ENCODE measurements at places on chromosomes 12 and 14.

GRCh38 chr14:28656704-28657255, 109.8 kb upstream of the FOXG1 start:
- no peak for DNase-seq

GRCh38 chr12:100128512-100128908, 14.2 kb downstream of the BLTP3B start:
- peak; percentile 51 for DNase-seq

GRCh38 chr14:63614679-63615363, 26.9 kb downstream of the WDR89 start:
- no peak for DNase-seq

- no peak for DNase-seq
These were observed 395 bp upstream of the GNB3 start for GRCh38 chr12:6840330-6840729.

DNA sequence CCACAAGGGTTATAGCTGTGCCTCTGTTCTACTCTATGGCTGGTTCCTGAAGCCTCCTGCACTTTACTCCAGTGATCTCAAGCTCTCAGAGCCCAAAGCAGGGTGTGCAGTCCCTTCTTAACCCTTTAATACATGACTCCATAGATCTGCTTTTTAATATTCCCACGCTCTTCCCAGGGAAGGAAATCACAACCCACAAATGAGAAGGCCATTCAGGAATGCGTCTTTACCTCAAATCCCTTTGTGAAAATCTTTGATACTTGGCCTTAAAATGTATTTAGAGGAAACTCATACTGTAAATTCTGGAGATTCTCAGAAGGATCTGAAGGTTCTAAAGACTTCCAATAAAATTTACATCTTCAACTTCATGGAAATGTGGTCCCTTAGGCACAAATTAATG, 17.0 kb downstream of the NID2 start:
- no peak for DNase-seq

GRCh38 chr14:100271247-100271939, 32.4 kb downstream of the YY1 start:
- DNase-seq, result no peak

DNA sequence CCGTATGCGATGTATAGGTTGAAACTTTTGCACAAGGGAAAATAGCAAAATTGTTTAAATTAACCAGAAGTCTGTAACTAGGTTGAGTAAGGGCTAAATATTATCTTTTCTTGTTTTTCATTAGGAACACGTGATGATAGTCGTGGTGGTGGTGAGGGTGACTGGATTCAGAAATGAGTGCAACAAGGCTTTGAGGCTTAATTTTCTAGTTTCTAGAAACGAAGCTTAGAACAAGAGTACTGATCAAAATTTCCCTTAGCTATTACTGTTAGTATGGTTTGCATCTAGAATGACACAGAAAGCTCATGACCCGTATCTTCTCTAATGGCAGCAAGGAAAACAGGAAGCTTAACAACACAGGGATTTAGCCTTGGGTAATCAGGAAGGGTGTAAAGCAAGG, 7.0 kb downstream of the SLIRP start:
- DNase-seq, result no peak

DNA sequence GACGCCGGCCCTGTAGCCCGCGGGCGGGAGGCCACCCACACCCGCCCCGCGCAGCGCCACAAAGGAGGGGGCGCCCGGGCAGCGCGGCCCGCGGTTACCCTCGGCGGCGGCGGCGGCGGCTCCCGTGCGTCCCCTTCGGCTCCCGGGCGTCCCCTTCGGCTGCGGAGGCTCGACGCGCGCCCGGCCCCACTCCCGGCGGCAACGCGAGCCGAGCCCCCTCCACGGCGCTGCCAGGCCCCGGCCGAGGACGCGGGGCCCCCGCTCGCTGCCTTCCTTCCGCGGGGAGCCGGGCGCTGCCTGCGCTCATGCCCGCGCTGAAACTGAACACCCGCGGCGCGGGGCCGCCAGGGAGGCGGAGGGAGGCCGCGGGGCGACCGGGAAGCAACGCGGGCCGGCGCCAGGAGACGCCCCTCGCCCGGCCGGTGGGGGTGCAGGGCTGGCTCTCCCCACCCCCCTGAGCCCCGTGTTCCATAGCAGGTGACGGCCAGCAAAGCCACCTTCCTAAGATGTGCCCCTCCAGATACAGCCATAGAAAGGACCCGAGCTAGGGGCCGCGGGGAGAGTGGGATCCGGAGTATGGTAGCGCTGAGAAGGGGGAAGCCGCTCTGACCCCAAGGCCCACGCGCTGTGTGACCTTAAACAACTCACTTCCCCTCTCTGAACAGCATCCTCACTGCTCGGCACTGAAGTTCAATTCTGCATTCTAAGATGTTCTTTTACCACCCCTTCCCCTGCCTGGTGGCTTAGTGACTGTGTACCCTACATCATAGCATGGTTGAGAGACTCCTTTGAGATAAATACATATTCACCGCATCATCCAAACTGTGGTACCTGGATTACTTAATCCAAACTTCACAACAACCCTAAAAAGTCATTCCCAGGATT, 42.8 kb downstream of the KDM2B start:
- no peak for DNase-seq

DNA sequence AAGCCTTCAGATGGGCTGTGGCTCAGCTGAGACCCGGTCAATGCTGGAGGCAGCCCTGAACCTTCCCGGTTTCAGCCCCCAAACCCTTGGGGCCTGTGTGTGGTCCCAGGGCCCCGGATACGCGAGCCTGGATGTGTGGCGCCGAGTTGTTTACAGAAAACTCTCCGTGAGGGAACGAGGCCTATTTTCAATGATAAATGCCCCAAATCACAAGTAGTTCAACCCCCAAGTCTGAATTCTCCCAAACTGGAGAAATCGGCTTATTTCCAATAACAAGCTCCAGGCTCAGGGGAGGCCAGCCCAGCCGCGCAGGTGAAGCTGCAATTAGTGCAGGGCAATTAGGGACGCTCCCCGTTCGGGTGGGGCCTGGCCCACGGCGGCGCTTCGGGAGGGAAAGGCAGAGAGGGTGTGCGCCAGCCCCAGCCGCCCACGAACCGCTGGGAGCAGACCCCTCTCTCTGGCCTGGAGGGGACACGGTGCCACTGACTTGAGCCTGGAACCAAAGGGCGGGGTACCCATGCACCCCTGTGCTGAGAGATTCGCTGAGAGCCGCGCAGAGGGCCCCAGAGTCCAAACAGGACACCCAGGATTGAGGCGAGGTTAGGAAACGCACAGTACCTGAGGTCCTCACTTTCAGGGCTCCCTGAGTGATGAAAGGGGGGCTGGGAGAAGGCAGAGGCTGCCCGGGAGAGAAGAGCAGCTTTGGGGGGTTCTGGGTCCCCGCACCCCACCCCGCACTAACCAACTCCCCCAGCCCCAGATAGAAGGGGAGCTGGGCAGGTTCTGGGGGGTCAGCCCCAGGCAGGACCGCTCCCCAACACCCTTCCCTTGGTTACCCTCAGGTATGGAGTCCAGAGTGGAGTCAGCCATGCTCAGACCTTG, 14.2 kb upstream of the ANKRD9 start:
- no peak for DNase-seq

- DNase-seq, result peak; percentile 39
These were observed 30.3 kb downstream of the NFKBIA start for GRCh38 chr14:35374263-35374712.

DNA sequence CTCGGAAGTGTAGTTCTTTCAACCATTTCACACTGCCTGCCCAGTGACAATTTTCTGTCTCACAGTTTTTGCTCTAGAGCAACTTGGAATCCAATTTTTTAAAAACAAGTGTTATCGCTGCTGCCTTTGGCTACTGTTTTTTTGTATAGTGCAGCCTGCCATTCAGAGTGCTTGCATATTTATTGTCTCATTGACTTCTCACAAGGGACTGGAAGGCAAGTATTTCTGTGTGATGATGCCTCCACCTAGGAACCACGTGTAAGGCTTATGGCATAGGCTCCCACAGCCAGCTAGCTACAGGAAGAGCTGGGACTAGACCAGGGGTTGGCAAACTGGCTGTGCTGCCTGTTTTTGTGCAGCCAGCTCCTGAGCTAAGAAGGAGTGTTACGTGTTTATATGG, 903 bp downstream of the PARPBP start:
- no peak for DNase-seq

DNA sequence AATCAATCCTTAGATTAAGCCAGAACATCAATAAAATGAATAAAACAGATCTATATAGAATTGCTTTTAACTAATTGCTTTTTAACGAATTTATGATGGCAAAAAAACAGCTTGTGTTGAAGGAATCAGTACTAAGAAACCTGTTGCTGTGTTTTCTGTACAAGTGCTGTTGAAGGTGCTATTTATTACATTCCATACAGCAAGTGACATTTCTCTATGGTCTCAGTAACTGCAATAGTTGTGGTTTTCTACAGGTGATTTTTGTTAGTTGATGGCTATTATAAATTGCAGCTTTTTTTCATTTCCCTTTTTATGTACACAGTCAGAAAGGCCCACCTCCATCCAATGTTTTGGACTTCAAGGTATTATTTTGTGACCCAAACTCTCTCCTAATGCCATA, 56.6 kb downstream of the SLC2A13 start:
- no peak for DNase-seq

- no peak for DNase-seq
These were observed 57.9 kb downstream of the SLCO1A2 start for GRCh38 chr12:21276826-21277225.

DNA sequence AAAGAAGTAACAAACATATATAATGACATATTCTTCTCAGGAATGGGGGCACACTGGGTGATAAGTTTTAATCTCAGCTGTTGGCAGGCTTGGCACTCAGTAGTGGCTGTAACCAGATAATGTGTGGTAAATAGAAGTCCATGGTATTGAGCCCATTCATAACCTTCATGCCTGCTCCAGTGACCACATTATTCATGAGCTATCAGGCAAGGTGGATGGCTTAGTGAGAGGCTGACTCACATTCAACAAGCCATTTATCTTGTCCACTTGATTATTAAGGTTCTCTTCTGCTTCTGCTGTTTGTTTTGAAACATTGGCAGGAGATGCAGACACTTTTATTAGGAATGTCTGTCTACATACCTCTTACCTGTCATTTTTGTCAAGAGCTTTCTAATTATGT, 950.4 kb upstream of the LRFN5 start:
- DNase-seq, result no peak

DNA sequence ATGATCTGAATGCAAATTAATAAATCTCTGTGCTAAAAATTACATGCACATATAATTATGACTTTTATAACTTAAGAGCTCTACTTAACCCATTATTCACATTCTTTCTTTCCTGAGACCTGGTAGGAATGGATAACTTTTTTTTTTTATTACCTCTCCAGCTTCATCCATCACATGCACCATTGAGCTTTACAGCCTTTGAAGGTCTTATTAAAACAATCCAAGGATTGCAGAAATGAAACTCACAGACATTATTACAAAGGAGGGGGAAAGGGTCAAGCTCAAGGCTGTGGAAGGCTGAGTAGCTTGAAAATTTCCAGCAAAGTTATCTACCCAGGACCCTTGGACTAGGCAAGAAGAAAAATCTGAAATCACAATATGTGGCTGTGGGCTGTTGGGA, 202.5 kb upstream of the GRIP1 start:
- no peak for DNase-seq

DNA sequence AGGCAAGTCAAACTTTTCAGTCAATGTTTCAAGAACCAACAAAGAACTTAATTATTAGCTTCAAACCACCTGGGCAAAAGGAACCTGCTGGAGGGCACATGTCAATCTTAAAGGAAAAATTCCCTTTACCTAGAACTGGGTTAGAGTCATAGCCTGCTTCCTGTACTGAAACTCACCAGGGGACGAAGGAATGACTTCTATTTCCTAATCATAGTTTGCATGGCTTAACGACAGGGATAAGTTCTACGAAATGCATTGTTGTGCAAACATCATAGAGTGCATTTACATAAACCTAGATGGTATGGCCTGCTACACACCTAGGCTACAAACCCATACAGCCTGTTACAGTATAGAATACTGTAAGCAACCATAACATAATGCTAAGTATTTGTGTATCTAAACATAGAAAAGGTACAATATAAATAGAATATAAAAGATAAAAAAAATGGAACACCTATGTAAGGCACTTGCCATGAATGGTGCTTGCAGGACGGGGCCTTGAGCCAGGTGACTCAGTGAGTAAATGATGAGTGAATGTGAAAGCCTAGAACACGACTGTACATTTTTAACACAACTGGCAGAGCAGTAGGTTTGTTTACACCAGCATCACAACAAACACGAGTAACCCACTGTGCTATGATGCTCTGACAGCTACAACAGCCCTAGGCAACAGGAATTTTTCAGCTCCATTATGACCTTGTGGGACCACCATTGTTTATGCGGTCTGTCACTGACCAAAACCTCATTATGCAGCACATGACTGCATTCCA, 234.9 kb upstream of the CAND1 start:
- DNase-seq, result no peak

- DNase-seq, result no peak
These were observed 753.3 kb downstream of the SLC6A15 start for GRCh38 chr12:84159260-84159659.

GRCh38 chr12:7989827-7990491, 42.6 kb upstream of the FOXJ2 start:
- no peak for DNase-seq

- DNase-seq, result no peak
These were observed 10.7 kb upstream of the APOLD1 start for GRCh38 chr12:12774791-12775190.

- DNase-seq, result no peak
These were observed 153.9 kb upstream of the RMST start for GRCh38 chr12:97308576-97309198.

All from HuH-7 (cell line).